ENCODE measurements at places on chromosomes 16 and 17.

GRCh38 chr16:22684574-22685458 lies 129.1 kb upstream of the HS3ST2 start:
- DNase-seq: peak; percentile 66

- no peak for DNase-seq
These were observed 49.8 kb downstream of the TANC2 start for GRCh38 chr17:63015824-63016223.

- no peak for DNase-seq
These were observed 234.6 kb downstream of the TMEM114 start for GRCh38 chr16:8355675-8356074.

- no peak for DNase-seq
These were observed 5.2 kb downstream of the RND2 start for GRCh38 chr17:43030137-43030767.

DNA sequence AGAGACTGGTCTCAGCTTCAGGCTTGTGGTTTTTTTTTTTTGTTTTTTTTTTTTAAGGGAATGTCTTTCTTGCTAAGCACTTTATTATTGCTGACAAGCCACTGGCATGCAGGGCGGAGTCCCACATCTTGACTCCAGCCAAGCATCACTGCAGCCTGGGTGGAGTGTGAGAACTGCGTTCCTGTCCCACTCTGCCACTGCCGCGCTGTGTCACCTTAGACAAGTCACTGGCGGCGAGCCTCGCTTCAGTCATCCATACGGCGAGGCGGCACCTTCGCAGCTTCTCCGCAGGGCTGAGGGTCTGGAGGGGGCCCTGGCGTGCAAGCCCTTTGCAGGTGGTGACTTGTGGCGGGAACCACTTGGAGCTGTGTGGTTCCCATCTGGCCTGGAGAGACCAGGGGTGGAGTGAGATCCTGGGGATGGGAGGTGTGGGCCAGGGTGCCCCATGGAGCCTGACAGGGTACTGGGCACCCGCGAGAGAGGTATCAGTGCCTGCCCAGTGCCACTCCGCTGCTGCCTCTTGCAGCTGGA lies 99.1 kb upstream of the CIBAR2 start:
- DNase-seq: no peak

- no peak for DNase-seq
These were observed 1.6 kb downstream of the PRSS36 start for GRCh38 chr16:31148281-31148728.

DNA sequence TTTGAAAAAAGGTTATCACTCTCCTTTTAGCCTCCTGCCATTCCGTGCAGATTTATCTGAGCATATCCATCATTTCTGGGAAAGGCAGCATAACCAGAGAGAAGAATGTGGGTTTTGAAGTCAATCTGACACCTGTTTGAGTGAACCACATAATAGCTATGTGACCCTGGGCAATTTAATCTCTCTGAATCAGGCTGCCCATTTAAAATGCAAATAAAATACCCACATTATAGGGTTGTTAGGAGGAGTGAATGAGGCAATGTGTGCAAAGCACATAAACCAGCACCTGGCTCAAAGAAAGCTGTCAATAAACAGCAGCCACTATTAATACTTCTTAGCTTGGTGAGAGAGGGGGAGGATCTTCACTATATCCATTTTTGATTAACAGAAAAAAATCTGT lies 88.0 kb downstream of the CACNG1 start:
- no peak for DNase-seq

DNA sequence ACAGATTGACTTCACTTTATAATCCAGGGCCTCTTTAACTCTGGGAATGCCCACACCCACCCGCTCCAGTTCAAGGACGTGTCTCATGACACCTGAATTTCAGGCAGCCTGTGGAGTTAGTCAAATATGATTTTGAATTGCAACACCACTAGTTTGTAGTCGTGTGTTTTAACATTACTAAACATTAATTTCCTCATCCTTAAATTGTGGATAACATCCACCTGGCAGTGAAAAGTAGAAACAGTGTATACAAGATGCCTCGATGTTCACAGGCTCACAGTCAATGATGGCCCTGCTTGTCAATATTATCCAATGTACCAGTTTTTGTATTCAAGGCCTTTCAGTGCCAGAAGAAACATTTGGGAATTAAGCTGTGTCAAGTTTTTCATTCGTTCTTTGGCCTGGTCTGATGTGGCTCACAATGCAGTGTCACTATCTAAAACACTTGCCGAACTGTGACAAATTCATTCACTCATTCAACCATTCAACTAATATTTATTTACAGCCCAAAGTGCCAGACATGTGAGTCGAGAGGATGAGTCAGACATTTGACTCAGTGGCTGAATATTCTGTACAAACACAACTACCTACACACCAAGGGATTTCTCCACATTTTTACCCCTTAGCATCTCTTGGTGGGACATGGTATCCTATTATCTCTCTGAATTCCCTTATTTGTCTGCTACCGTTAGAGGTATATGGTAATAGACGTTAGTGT lies 1.4 kb downstream of the MEIOB start:
- DNase-seq: no peak

- no peak for DNase-seq
These were observed 12.8 kb upstream of the PAFAH1B1 start for GRCh38 chr17:2580661-2581060.

- no peak for DNase-seq
These were observed 227.0 kb downstream of the CBLN1 start for GRCh38 chr16:49054606-49055005.

- DNase-seq: no peak
These were observed 29.3 kb downstream of the GINS3 start for GRCh38 chr16:58421529-58421928.

DNA sequence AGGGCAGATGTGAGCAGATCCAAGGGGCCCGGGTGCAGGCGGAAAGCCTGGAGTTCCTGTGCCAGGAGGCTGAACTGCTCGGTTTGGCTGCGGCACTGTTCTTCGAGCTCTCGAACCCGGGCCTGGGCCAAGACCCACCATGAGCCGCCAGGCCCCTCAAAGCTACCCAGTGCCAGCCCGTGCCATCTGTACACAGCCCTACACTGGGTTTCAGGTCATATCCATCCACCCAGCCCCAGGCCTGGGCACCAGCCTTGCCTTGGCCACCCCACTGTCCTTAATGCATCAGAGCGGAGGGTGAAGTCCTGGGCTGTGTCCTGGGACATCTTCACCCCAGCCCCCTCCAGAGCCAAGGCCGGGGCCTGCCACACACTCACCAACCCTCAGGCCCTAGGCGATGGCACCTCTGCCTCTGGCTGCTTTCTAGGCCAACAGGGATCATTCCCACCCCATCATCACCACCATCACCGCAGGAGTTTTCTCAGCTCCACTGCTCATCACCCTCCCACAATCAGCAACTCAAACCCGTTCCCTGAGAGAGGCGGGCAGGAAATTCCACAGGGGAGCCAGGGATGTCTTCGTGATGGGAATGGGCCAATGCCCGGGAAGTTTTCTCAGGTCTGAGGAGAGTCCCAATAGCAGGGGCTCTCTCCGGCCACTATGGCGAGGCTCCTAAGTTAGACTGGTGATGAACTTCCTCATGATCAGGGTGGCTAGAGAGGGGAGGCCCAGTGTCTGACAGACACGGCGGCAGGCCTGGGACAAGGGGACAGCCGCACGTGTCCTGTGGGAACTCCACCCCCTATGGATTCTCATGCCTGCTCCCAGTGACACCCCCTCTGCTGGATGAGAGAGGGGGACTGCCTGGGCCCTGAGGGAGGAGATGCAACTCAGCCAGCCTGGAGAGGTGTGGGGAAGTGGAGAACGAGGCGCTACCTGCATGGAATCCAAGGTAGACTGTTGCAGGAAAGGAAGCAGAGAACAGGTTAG lies 9.1 kb downstream of the TSPOAP1 start:
- DNase-seq: no peak

Measured in common myeloid progenitor, CD34-positive (primary cell).